Sigmoid colon (tissue), 7 donors: ENCODE measurements at places on chromosomes 4 and X.

DNA sequence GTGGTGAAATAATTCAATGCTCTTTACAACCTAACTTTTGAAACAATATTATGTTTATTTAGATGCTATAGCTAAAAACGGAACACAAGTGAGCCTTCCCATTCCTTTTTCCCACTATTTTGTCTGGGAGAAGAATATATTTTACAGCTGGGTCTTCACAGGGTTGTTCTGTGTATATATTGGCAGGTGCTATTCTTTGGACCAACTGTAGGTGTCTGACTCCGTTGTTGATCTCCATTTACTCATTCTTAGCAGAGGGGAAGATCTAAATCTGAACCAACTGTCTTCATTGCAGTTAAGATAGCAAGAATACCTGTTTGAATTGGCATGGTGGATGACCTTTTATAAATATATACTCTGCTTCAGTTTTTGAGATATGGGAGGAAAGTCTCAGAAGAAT lies 257.4 kb downstream of the CFAP299 start:
- no peak for DNase-seq

GRCh38 chr4:55838356-55838755 lies 15.1 kb upstream of the EXOC1 start:
- no peak for DNase-seq

DNA sequence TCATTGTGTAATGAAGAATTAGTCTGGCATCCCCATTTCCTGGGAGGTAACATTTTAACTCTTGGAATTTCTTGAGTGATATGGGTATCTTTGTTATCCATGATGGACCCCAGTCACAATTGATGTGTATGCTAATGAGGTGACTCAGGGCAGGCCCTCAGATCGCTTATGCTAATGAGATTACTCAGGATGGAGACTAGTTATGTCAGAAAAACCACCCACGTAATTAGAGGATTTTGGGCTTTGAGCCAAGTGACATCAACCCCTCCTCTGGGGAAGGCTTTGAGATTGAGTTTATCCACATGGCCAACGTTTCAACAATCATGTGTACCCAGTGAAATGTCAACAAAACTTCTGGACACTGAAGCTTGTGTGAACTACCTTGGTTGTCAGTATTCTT lies 772.7 kb downstream of the STPG2 start:
- no peak for DNase-seq

DNA sequence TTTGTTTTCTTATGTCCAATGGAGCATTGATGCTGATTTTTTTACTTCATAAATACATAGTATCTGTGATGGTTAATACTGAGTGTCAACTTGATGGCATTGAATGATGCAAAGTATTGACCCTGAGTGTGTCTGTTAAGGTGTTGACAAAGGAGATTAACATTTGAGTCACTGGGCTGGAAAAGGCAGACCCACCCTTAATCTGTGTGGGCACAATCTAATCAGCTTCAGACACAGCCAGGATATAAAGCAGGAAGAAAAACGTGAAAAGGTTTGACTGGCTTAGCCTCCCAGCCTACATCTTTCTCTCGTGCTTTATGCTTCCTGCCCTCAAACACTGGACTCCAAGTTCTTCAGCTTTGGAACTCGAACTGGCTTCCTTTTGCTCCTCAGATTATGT lies 230.6 kb upstream of the SPRY1 start:
- DNase-seq = no peak

GRCh38 chrX:137423241-137423640 lies 142.7 kb upstream of the ZIC3 start:
- DNase-seq = no peak

GRCh38 chr4:186016796-186017195 lies 52.2 kb upstream of the TLR3 start:
- no peak for DNase-seq

- DNase-seq = no peak
These were observed 61.2 kb downstream of the CPE start for GRCh38 chr4:165439981-165440380.

DNA sequence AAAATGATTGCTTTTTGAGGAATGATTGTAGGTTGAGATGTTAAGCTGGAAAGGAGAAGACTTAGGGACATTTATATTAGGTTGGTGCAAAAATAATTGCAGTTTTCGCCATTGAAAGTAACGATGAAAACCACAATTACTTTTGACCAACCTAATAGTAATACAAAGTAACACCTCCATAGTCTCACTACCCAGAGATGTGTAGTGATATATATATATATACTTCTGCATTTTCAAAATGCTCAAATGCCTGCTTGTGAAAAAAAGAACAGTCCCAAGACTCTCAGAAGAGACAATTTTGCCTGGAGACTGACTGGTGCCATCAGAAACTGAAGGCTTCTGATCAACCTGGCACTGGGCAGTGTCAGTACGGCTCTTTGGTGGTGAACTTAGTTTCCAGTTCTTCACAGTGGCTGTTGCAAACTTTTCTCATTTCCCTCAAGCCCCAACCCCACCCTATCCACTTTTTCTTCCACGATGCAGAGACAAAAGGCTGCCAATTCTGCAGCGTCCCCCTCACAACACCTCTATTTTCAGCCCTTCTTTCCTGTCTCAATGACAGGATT lies 35.1 kb upstream of the TAPT1 start:
- no peak for DNase-seq

DNA sequence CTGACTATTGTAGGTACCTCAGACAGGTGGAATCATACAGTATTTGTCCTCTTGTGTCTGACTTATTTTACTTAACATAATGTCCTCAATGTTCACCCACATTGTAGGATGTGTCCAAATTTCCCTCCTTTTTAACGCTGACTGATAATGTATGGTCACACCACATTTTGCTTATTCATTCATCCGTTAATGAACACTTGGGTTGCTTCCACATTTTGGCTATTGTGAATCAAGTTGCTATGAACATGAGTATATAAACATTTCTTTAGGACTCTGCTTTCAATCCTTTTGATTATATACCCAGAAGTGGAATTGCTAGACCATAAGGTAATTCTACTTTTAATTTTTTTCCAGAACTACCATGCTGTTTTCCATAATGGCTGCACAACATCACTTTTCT lies 87.0 kb upstream of the NDP start:
- no peak for DNase-seq

- DNase-seq = no peak
These were observed 284.3 kb downstream of the ARHGAP10 start for GRCh38 chr4:148016063-148016637.

- no peak for DNase-seq
These were observed 2270.0 kb downstream of the ARAP2 start for GRCh38 chr4:33974270-33974669.

DNA sequence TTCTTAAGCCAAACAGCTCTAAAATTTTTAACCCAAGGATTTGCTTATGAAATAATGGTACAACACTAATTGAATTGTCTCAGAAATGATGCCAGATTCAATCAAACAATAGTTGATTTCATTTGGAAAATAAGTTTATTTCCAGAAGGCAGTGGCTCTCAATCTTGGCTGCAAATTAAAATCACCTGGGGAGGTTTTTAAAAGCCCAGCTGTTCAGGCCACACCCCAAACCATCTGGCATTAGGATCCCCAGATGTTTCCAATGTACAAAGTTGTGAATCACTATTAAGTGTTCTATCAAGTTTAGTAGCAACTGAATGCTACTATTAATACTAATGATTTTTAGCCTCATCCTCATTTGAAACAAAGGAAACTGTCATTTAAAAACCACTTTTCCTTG lies 22.2 kb downstream of the TMEM184C start:
- no peak for DNase-seq

GRCh38 chr4:169582706-169583105 lies 29.7 kb downstream of the NEK1 start:
- no peak for DNase-seq

DNA sequence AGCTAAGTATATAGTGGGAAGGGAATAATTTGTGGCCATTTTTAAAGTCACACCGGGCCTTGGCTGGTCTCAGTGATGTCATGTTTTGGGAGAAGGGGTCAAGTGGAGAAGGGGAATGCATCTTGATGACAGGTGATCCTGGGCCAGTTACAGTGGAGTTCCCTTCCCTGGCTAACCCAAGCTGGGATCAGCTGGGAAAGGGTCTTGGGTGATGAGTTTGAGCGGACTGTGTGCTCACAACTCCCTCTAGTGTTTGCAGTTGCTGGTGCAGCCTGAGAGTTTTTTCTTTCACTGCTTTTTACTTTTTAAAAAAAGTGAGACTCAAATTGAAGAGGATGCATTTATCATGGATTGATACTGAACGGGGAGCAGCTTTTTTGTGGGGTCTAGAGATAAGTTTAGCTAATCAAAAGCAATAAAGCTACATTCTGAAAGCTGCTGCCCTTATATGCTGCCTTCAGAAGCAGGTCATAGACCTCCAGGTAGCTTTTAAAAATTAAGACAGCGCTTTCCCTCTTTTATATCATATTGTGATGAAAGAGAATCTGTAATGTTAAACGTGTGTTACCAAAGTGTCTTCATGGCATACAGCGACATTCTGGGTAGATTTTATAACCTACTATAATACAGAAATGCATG lies 164.7 kb downstream of the DCLK2 start:
- no peak for DNase-seq

GRCh38 chrX:107672955-107673378 lies 44.7 kb downstream of the PRPS1 start:
- peak; percentile 93 for DNase-seq

- no peak for DNase-seq
These were observed 46.2 kb upstream of the BCOR start for GRCh38 chrX:40143987-40144386.

DNA sequence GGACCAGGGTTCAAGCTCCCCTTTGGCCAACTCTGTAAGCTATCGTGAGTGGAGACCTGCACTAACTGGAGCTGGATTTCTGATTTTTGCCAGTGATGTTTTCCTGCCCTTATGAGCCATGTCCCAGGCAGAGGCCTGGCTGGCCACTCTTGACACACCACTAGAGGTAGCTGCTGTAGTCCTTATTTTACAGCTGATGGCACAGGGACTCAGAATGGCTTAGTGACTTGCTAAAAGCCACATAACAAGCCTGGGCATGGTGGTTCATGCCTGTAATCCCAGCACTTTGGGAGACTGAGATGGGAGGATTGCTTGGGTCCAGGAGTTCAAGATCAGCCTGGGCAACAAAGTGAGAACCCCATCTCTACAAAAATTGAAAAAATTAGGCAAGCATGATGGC lies 33.4 kb downstream of the CYTL1 start:
- DNase-seq = no peak

GRCh38 chrX:110683925-110684324 lies 111.7 kb downstream of the CHRDL1 start:
- DNase-seq = no peak

GRCh38 chrX:9670136-9670814 lies 95.4 kb downstream of the GPR143 start:
- no peak for DNase-seq

GRCh38 chrX:55342533-55343501 lies 78.1 kb upstream of the PAGE3 start:
- no peak for DNase-seq

DNA sequence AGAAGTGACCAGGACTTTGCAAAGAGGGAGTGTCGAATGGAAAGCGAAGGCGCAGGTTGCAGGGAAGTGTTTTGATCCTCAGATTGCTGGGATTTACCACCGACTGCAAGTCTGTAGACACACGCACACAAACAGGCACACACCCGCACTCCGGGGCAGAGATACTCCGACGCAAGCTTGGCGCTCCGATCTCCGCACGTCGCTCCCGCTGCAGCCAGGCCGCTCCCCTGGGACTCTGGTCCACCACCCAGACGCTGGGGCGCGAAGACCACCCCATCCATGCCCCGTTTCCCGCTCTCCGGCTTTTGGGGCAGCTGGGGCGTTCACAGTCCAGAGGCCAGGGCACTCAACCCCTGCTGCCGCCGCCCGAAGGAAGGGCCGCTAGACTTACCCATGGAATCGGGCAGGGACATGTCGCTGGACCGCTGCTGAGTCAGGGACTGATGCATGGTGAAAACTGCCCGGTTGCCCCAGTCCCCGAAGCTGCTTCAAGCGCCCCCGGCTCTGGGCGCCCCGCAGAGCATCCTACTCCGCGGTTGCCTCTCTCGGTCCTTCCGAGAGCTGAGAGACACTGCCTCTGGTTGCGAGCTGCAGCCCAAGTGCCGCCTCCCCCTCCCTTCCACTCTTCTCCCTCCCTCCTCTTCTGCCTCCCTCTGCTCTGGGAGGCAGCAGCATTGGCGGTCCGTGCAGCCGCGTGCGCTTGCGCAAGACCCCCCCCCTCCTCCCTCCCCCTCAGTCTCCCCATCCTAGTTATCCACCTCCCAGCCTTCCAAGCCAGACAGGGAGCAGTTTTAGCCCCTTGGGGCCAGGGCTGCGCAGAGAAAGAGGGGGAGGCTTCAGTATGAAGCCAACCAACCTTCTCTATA lies at the start of gene TMEM255A:
Gene TMEM255A (minus strand): TSS at position 601 of the 866 bp plus-strand sequence. CDS start 152 bp downstream, at position 449.
- DNase-seq = peak; percentile 68

DNA sequence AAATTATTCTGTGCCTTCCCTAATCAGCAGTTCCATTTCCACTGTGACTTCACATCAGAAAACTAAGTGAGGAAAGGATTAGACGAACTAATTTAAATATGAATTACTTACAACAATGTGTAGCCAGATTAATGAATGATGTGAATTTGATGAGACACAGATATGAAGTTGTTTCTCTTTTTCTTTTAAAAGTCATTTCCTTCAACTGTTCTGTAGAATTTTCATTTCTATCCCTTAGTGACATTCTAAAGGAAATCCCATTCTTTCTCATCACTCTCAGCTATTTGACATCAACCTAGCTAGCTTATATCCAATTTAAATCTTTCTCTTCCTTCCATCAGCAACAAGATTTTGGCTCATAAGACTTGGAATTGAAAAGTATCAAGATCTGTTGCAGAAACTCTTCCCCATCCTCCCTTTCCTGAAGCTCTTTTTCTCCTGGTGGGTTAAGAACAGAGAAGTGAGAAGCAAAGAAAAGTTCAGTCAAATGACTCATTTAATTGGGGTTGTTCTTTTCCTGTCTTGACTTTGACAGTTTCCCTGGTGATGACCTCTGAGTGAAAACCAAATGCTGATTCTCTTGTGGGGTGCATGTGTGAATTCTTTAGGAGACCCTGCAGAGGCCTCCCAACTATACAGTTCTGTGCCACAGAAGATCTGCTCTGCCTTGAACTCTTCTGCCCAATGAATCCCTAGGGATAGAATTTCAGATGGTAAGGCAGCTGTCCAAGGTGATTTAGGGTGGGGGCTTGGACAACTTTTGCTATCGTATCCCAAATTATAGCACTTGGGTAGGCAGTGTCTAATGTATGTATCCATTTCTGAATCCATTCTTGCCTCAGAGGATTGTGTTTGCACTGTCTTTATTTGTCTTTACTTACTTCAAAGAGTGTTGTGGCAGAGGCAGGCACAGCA lies 232.5 kb upstream of the GPRIN3 start:
- DNase-seq = no peak

DNA sequence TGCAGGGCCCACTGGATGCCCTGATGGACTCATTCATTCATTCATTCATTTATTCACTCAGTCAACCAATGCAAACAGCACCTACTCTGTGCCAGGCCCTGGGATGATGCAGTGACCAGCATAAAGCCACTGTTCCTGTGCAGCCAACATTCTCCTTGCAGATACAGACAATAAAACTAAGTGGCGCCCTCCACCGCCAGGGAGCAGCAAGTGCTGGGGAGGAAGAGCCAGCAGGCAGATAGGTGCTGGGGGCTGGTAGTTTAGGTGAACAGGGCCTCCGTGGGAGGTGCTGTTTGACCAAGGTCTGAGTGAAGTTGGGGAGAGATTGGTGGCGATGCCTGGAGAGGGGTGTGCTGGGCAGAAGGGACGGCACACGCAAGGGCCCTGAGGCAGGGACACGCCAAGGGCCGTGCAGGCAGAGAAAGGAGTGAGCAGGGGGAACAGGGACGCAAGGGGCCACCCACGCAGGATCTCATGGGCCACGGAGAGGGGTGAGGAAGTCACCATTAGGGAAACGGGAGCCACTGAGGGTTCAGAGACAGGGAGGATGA lies 65.5 kb downstream of the WFS1 start:
- no peak for DNase-seq
